ENCODE measurements at places on chromosomes 16 and 17.

DNA sequence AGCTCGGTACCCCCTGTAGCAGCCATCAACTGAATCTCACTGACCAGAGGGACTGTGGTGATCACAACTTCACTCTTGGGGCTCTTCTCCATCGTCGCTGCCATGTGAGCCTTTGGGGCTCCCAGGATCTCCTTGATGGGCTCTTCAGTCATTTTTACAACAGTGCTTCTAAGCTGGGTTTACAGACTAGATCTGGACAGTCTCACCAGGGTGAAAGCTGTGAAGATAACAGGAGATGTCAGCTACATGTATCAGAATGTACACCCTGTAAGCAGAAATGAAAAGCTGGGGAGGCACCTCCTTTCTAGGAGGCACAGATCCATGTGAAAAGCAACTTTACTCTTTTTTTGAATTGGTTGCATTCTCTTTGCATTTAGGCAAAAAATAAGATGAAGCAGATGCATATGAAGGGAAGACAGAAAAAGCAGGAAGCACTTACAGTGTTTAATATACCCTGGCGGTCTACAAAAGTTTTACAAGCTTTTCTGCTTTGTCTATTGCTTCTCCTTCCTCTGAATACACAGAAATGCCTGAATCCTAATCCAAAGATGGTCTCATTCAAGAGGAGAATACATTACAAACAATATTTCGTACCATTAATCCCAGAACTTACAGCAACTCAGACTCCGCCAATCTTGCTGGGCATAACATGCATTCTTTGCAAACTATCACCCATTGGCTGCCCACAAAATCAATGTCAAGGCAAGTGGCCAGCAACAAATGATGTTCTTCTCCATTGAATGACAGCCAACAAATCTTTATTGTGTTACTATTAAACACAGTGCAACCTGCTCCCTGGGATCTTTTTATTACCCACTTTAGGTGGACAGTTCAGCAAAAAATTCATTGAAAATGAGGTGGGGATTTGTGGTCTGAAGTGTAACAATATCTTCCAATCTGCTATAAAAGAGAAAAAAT is 1.5 kb downstream of the TMEM100 start:
- DNase-seq: no peak

DNA sequence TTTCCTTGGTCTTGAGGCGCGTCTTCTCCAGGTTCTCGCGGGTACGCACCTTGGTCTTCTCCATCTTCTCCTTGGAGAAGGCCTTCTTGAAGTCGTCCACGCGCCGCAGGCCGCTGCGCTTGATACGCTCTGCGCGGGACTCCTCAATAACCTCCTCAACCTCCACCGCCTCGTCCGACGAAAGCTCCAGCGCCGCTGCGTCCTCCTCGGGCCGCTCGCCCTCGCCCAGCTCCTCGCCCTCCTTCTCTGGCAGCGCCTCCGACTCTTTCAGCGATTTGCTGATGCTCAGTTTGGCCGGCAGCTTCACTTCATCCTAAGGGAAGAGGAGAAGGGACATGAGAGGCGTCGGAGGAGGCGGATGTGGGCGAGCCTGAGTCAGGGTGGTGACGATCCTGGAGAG is 16.8 kb upstream of the STAT3 start:
- no peak for DNase-seq

GRCh38 chr16:79265196-79265595 is 335.3 kb downstream of the MAF start:
- DNase-seq: no peak

DNA sequence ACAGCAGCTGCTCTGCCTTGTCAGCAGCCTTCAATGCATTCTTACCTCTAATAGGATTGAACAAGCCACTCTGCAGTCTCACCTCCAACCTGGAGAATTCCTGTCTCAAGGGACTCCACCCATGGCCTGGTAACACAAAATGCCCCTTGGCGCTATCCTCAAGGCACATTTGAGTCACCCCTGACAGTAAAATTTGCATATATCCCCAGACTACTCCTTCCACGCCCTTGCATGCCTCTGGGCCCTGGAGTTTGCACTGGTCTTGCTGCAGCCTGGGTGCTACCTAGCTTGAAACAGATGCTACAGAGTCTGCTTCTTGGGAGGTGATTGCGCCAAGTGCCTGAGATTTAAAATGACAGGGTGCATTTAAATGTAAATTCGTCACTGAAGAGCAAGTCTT is 391.4 kb upstream of the MAF start:
- DNase-seq: no peak

DNA sequence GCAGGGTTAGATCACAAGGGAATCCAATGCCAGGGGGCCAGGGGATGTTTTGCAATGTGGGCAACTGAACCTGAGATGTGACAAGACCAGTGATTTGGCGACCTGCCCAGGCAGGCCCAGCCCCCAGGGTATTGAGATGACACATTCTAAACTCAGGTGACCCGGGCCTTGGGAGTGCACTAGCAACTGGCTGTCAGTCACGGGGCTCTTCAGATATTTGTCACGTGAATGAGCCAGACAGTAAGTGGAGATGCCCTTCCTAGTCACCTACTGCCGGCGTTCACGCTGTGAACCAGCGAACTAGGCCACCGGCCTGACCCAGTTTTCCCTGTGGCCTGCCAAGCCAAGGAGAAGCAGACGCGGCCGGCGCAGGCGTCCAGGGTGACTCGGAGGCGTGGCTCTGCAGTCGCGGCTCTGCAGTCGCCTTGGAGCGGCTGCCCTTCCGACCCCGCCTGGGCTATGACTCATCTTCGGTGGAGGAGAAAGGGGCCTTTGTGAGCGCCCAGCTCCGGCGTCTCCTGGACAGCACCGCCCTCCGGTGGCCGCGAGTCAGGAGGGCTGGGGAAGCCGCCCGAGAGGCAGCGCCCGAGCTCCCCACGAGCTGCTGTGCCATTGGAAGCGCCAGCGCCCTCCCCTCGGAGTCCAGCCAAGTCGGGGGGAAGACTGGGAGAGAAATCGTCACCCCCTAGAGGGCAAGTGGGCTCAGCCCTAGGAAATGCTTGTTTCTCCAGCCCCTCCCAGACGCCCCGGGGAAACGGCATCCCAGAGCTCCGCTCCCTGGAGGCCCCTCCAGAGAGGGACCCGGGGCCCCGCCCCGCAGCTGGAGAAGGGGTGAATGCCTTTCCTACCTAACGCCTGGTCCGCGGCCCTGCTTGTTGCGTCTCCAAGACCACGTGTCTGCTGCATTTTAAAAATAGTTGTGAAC is 38.8 kb downstream of the WSB1 start:
- DNase-seq: peak; percentile 84

DNA sequence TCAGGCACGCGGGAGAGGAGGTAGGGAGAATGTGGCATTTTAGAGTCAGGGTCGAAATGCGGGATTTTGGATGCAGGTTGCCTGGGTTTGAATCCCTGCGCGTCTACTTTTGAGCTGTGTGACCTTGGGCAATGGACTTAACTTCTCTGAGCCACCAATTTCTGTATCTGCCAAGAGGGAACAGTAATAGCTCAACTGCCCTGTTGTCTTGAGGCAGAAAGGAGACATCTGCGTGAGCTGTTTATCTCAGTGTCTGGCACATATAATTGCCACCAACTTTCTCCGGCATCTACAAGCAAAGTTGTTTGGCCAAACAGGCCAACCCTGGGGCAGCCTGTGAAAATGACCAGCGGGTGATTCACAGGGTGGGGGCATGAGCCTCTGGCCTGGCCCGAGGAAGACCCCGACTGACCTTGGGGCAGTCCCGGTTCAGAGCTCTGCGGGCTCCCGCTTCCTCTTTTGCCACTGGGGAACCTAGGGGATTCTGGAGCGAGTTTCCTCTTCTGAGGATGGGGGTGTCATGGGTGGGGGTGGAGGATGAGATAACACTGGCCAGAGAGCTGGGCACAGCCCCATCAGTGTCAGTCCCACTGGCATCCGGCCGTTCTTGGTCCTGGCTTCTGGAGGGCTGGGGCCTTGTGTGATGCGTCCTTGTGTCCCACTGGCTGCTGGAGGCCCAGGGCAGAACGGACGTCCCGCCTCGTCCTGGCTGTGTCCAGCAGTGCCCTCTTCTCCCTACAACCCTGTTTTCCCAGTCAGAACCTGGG is 1.3 kb downstream of the SNN start:
- DNase-seq: no peak

DNA sequence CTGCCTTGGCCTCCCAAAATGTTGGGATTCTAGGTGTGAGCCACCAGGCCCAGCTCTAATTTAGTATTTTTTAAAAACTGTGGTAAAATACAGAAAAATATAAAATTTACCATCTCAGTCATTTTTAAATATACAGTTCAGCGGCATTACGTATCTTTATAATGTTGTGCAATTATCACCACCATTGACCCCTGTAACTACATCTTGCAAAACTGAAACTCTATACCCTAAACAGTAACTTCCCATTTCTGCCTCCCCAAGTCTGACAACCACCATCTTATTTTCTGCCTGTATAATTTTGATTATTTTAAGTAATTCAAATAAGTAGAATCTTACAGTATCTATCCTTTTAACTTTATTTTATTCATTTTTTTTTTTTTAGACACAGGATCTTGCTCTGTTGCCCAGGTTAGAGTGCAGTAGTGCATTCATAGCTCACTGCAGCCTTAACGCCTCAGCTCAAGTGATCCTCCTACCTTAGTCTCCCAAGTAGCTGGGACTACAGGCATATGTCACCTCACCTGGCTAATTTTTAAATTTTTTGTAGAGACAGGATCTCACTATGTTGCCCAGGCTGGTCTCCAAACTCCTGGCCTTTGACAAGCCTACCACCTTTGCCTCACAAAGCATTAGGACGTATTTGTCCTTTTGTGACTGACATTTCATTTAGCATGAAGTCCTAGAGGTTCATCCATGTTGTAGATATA is 10.9 kb upstream of the GGA2 start:
- no peak for DNase-seq

- no peak for DNase-seq
Measured at GRCh38 chr17:12627177-12627629, 38.5 kb upstream of the MYOCD start.

All from stimulated activated CD8-positive, alpha-beta memory T cell treated with anti-CD3 and anti-CD28 coated beads, Interleukin-4, amount 100 ng/mL, for 1 hour (primary cell).